ENCODE measurements at places on chromosomes 6 and 20. TPM values are rescaled to one million over a fixed set of nuclear protein-coding genes. Genes with fewer than 3 reads are reported as not detected.

NRSN1 gene
- total RNA-seq, result not detected

TMEM74B gene
- 4.1 TPM for total RNA-seq

MAS1L gene
- 0.40 TPM for total RNA-seq

- no peak for DNase-seq
Measured at GRCh38 chr6:121351916-121352315, 17.6 kb upstream of the TBC1D32 start.

GRCh38 chr6:46983007-46983411 lies 59.1 kb downstream of the ADGRF1 start:
- DNase-seq, result no peak

- no peak for DNase-seq
Measured at GRCh38 chr20:23157734-23158133, 71.6 kb upstream of the CD93 start.

- no peak for DNase-seq
Measured at GRCh38 chr6:159311618-159312017, 142.4 kb downstream of the FNDC1 start.

DNA sequence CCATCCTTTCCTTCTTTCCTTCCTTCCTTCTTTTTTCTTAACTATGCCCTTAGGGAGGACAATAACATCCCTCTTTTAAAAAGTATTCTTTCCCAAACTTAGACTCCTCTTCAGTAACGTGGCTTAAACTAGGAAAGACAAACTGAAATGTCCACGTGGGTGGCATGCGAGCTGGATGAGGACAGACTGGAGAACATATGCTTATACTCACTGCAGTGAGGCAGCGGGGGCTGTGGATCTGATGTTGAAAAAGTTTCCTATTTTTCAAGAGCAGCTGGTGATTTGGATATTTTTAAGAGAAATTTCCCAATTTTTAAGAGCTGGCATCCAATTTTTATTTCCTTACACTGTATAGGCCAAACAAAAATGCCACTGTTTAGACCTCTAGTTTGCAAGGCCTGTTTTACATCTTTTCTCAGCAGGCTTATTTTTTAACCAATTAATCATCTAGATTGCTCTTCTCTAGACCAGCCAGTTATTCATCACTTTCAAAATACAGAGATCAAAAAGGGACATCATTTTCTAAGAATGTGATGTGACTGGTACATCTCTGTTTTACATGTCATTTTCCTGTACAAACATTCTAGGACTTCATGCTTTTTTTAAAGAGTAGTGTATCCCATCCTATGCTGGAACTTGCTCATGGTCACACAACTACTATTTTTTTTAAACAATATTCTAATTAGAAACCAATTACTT lies 226.5 kb downstream of the BTBD9 start:
- DNase-seq, result peak; percentile 35

DNA sequence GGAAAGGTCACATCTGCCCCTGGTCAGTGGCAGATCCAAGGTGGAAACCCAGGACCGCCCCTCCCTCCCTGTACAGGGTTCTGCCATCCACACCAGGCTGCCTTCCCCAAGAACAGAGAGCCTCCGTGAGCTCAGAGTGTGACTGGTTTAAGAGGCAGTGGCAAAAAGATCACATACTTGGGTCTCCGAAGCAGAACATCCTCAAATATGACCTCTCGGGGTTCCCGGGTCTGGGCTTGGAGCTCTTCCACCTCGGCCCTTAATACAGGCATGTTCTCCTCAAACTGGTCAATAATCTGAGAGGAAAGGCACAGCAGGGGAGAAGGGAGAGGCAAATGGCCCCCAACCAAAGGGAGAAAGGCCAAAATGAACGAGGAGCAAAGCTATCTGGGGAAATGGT lies 14.8 kb downstream of the C20orf96 start:
- no peak for DNase-seq

DNA sequence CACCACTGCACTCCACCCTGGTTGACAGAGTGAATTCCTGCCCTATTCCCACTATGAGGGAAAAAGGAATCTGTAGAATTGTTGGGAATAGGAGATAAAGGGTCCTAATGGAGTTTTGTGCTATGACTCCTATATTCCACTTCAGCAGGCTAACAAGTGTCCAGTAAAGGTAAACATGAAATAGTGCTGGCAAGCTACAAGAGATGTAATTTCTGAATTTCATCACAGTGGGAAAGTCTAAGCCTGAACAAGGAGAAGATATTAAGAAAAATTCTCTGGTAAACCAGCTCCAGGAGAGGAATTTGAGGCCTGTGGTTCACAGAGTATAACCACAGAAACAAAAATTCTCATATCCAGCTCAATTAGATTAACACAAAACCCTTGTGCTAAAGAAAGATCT lies 10.3 kb upstream of the C6orf58 start:
- no peak for DNase-seq

DNA sequence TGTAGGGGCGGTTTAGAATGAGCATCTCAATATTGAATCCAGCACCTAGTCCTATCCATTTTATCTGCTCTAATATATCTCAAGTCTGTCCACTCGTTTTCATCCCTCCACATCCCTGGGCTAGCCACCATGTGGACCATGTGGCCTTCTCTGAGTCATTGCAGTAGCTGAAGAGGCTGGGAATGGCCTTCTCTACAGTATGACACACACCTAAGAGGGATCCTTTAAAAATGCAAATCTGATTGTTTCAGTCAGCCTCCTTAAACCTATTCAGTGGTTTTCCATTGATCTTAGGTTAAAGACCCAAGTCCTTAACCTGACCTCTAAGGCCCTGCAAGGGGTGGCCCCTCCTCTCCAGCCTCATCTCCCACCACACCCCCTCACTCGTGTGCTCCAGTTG lies 9.4 kb downstream of the RING1 start:
- DNase-seq, result no peak

GRCh38 chr6:119501798-119502483 lies 152.4 kb upstream of the MAN1A1 start:
- no peak for DNase-seq
